NCI-H1436 (cell line): ENCODE measurements at places on chromosomes 12 and 14.

DNA sequence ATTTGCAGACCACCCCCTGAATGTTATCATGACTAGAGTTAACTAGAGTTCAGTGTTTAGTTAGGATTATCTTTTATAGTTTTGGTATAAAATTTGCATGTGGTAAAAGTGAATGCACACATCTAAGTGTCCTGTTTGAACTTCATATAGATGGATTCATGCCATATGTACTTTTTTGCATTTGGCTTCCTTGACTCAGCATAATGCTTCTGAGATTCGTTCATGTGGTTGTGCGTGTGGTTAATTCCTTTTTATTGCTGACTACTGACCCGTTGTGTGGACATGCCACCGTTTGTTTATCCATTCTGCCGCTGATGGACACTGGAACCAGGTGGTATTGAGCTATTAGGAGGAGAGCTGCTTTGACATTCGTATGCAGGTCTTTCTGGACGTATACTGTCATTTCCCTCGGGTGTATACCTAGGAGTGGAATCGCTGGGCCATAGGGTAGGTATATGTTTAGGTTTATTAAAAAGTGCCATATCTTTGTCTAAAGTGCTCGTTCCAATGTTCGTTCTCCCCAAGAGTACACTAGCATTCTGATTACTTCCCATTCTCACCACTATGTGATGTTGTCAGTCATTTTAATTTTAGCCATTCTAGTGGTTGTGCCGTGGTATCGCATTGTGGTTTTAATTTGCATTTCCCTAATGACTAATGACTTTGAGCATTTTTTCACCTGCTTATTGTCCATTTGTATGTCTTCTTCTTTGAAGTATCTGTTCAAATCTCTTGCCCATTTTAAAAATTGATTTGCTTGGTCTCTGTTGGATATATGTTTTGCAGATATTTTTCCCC lies 37.7 kb downstream of the RIN3 start:
- DNase-seq = no peak

DNA sequence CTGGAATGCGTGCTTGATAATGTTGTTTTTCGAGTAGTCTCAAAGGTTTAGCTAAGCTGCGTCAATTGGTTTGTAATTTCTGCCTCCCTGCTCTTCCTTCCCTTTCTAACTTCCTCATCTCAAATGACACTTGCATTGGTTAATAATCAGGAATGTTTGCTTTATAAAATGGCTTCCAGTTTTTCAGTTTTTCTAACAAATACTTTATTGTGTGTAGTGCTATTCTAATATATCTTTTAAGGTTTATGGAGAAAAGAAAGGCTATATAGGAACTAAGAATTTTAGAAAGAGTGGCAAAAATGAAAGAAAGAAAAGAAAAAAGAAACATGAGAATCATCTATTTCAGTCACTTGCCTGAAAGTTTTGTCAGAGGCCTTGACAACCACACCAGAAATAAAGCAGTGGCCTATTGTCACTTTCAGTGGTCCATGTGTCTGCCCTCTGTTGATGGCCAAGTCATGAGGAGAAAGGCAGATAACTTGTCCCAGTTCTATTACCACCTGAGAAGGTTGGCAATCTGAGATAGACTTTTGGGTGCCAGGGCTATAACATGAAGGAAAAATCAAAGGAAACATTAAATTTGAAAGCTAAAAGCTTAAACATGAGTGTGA lies 221.9 kb upstream of the KITLG start:
- DNase-seq = no peak

DNA sequence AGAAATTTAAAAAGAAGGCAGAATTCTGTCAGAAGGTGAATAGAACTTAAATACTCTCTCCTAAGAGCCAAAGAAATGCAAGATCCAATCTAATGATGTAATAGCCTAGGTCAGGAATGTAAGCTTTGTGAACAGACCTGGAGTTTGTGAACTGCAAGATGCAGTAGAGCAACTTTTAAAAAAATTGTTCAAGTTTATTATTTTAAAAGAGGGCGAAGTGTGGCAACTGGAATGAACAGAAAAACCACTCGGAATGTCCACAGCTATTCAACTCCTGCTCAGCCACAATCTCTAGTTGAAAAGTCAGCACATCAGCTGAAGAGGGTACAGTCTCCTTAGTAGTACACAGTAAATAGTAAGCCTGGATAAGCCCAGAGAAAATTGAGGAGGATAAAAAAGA lies 228.8 kb downstream of the PPFIA2 start:
- DNase-seq = no peak

DNA sequence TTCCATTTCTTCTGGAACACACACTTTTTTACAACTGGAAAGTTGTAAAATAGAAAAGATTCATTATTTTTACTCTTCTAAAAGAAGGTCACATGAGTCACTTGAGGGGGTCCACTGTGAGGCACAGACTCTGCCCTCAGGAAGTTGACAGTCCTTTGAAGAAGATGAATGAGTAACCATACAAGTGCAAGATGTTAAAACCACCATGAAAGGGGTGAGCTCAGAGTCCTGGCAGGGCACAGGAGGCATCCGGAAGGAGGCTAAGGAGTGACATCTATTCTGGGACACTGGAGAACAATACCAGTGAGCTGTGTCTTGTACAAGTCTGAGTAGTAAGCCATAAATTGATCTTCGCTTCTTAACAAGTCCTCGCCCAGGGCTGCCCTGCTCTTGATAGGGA lies 126.0 kb upstream of the FRMD6 start:
- no peak for DNase-seq

- no peak for DNase-seq
These were observed at the start of gene LRP1-AS for GRCh38 chr12:57146961-57147944. TSS of gene LRP1-AS (minus strand) at chr12:57147619.

DNA sequence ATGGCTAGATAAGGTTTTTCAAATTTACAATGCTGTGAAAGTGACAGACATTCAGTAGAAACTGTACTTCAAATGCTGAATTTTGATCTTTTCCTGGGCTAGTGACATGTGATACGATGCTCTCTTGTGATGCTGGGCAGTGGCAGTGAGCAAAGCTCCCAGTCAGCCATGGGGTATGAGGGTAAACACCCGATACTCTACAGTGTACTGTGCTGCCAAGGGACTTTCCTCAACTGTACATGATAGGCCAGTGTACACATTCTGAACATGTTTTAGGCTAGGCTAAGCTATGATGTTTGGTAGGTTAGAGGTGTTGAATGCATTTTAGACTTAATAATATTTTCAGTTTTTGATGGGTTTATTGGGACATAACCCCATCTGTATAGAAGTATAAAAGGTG lies 17.6 kb downstream of the MBIP start:
- no peak for DNase-seq

DNA sequence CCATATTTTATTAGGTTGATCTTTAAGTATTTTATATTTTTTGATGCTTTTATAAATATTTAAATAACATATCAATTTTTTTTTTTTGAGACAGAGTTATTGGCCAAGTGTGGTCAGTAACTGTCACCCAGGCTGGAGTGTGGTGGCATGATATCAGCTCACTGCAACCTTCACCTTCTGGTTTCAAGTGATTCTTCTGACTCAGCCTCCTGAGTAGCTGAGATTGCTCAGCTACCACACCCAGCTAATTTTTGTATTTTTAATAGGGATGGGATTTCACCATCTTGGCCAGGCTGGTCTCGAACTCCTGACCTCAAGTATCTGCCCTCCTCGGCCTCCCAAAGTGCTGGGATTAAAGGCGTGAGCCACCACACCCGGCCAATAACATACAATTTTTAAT lies 71.1 kb downstream of the FUT8 start:
- DNase-seq = no peak

- no peak for DNase-seq
These were observed 49.8 kb upstream of the PARP11 start for GRCh38 chr12:3923021-3923420.

GRCh38 chr12:89033062-89033461 lies 319.2 kb downstream of the DUSP6 start:
- DNase-seq = no peak

- no peak for DNase-seq
These were observed 102.7 kb downstream of the UNC79 start for GRCh38 chr14:93533437-93533836.

DNA sequence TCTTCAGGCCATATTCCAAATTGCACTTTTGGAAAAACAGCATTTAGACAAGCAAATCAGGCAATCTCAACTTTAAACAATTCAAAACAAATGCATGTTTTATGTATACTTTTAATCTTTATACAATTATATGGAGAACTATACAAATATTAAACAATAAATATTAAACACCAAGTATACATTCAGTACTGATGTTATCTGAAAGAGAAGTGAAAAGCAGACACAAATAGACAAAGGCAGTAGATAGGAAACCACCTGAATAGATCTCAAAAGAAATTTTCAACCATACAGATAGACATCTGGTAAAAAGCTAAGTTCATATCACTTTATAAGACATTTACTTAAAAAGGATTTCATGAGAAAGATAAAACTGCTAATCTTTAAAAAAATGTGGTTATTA lies 65.2 kb downstream of the ZC3H14 start:
- no peak for DNase-seq

- DNase-seq = no peak
These were observed 101.5 kb downstream of the KICS2 start for GRCh38 chr12:64120568-64120967.

DNA sequence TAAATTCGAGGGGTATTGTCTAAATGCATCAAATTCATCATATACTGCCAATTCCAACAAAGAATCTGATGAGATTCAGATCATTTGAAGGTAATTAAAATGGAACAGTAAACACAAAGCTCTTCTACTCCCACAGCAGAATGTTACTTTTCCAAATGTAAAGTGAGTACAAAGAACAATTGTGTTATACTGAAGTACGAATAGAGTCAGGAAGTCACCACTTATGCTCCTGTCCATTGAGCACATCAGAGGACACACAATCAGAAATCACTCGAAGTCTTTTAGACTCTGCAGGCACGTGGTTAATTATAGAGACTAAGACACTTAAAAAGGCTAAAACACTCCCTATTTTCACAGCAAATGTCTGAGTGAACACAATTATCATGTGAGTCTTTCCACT lies 388.5 kb upstream of the MIS18BP1 start:
- DNase-seq = no peak

DNA sequence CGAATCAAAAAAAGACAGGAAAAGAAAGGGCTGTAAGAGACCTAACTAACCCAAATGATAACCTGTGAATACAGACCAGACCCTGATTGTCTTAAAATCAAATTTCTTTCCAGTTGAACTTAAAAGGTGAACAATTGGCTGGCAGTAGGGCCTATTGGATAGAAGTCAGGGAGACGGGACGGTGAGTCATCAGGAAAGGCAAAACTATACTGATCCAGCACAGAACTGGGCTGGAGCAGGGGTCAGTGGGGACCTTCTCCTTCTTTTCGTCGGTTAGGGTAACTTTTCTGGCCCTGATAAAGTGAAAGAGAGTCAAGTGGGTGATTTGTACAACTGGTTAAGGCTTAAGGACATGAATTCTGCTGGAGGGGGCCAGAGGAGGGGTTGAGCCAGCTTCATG lies 84.9 kb upstream of the OTX2 start:
- no peak for DNase-seq

DNA sequence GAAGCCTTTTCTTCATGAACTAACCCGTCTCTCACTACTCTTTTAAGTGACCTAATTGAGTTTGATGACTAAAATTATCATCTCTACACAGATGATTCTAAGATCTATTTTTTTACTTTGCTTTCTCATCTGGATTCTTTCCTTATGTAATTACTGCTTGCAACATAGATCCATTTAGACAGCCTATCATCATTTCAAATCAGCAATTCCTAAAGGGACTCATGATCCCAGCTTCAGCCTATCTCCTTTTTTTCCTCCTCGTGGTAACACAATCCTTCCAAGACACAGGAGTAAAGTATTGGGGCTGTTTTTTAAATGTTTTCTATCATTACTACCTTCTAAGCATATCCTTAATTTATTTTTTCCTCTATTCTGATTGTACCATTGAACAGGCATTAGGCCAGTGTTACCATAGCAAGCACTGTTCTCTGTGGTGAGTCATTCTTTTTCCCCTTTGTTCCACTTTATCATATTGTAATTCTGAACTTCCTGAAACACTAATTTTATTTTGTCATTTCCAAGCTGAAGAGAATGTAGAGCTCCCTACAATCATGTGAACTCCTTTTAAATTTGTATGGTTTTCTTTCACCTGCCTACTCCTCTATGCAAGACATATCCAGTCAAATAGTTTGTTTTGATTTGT lies 190.4 kb upstream of the FAR2 start:
- DNase-seq = no peak

GRCh38 chr14:27367345-27367744 lies 769.5 kb upstream of the NOVA1 start:
- no peak for DNase-seq

- DNase-seq = no peak
These were observed 172.7 kb downstream of the APAF1 start for GRCh38 chr12:98817742-98818141.
